ENCODE measurements at places on chromosomes 16 and 17.
A peak's percentile ranks its signal among the peaks of the same experiment; 100 is the strongest.

GRCh38 chr16:22278441-22279230 lies 18.6 kb upstream of the POLR3E start:
- no peak for DNase-seq

GRCh38 chr16:1945559-1946391 lies 2.8 kb upstream of the MSRB1 start:
- DNase-seq, result no peak

DNA sequence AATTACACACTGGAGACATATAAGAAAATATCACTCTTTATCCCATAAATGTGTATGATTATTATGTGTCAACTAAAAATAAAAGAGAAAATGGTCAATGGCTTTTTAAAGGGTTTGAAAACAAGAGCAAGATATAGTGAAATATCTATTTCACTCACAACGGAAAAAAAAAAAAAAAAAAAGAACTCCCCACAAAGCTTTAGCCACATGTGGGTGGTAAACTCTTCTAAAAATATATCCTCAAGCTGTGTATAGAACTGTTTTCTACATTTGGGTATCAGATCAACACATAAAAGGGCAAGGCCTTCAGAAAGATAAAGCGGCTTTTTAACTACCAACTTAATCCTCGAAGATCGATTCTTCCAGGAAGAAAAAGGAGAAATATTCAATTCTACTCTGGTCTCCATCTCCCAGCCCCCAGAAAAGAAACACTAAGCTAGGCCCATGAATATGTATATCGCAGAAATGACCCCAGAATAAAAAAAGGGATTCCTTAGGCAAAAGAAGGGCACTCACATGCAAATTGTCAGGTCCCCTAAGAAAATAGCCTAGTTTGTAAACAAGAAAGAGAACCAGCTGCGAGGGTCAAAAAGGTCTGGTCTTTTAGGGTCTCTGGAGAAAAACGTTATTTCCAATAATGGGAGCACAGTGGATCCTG lies 4.4 kb downstream of the LITAF start:
- DNase-seq, result no peak

- no peak for DNase-seq
Measured at GRCh38 chr17:61353615-61354014, 46.0 kb upstream of the TBX2 start.

GRCh38 chr17:82228278-82228841 lies 482 bp upstream of the SLC16A3 start:
- DNase-seq, result no peak

DNA sequence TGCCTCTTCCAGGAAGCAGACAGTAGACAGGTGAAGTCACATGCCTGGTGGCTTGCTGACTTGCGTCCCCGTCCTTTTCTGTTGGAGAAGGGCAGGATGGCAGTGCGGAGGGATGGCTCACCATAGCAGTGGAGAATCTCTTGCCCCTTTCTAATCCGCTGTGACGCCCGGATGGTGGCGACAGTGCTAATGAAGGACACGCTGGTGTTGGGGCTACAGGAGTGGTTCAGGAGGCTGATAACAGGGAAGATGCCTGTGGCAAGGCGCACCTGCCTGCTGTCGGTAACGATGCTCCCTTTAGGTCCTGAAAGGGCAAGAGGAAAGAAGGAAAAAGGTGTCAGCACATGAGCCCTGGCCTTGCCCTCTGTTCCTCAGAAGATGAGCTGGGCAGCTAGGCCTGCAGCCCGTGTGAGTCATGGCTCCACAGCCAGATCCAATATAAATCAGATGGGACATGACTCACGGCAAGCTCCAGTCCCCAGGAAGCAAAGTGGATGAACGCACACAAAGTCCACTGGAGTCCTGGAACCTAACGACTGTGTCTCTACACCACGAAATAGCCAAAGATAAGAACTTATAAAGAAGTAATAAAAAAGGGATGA lies 25.5 kb downstream of the SERPINF1 start:
- DNase-seq, result peak; percentile 95

DNA sequence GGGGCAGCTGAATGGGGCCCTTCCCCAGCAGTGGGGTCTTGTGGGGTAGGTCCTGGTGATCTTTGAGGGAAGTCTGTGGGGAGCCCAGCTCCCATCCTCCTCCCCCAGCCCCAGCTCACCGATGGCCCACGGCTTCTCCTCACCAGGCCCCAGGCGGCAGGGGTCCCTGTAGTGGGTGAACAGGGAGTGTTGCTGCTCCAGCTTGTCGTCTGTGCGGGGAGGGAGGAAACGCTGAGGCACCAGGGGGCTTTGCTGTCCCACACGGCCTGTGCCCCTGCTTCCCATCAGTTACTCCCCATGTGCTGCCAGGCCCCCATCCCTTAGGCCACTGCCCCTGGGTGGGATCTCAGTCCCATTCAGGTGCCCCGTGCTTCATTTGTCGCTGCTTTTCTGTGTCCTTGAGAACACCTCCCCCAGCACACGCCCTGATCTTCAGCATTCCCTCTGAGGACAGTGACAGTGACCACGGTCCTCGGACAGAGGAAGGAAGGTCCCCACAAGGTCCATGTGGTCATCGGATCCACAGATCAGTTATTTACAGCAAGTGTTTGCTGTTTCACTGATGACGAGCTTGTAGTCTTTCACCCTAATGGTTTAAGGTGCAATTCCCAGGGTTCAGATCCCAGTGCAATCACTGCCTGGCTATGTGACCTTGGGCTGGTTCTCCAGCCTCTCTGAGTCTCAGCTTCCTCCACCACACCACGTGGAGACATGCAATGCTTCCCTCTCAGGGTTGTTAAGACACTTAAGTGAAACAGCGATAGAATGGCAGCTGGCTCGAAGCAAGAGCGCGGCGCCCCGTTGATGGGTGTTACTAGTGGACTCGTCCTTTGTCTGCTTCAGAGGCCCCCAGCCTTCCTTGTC lies 53.1 kb downstream of the PRMT7 start:
- DNase-seq, result no peak

DNA sequence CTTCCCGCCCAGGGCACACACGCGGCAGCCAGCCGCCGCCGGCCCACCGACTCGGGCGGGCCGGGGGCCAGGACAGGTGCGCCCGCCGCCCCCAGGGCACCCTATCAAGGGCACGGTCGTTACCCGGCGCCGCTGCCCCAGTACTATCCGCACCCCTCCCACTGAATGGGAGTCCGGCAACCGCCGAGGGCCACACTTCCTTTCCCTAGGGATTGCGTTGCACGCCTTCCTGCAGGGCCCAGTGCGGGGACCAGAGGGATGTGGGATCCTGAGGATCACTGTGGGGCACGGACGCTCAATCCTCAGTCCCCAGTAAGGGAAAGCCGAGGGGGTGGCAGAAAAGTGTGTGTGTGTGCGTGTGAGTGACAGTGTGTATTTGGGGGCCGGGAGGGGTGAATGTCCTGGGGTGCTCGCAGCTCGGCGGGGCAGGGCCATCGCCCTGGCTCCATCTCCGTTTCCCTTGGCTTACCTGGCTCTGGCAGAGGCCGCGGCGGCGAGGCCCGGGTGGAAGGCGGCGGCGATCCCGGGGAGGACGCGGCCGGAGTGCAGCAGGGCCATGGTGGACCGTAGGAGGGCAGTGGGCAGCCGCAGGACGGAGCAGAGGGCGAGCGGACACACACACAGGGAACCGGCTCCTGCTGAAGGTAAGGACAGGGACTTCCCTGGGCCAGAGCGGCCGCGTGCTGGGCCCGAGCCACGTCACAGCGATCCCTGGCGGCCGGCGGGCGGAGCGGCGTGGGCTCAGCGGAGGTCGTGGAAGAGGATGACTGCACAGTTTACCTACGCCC lies at the start of gene GOT2:
GOT2 (minus strand) TSS at position 646 of the 788 bp plus-strand sequence; CDS start at position 558, 88 bp downstream.
- DNase-seq, result peak; percentile 82

DNA sequence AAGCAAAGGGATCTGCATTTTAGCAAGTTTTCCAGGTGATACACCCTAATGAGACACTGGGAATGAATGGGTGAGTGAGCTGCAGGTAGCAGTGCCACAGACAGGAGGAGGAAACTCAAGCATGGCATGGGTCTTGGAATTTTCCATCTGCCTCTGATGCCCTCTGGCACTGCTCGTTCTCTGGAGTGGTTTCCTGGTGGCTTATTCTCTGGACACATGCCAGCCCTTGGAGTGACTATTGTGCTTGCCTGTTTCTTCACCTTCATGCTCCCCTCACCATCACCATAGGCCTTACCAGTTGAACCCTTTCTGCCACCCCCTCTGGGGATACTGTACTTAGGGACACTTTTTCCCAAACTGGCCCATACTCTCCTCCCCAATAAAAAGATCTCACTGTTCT lies 1.6 kb downstream of the COASY start:
- no peak for DNase-seq

DNA sequence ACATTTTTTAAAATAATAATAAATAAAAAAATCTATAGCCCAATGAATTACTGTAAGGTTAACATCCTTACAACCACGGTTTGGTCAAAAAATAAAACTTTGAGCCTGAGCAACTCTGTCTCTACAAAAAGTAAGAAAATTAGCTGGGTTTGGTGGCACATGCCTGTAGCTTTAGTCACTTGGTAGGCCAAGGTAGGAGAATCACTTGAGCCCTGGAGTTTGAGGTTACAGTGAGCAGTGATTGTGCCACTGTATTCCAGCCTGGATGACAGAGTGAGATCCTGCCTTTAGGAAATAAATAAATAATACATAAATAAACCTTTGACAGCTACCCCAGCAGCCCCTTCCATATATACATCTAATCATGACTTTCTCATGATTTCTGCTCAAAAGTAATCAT lies 26.9 kb upstream of the PHAF1 start:
- DNase-seq, result no peak

DNA sequence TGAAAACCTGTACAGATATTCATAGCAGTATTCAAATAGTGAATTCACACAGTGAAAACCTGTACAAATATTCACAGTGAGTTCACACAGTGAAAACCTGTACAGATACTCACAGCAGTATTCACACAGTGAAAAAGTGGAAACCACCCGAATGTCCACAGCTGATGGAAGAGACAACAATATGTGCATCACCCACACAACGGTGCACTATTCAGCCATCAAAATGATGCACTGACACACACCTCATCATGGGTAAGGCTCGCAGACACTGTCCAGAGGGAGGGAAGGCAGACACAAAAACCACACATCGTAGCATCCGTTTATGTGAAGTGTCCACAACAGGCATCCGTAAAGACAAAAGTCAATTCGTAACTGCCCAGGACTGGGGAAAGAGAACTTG lies 100.9 kb downstream of the VPS53 start:
- no peak for DNase-seq

DNA sequence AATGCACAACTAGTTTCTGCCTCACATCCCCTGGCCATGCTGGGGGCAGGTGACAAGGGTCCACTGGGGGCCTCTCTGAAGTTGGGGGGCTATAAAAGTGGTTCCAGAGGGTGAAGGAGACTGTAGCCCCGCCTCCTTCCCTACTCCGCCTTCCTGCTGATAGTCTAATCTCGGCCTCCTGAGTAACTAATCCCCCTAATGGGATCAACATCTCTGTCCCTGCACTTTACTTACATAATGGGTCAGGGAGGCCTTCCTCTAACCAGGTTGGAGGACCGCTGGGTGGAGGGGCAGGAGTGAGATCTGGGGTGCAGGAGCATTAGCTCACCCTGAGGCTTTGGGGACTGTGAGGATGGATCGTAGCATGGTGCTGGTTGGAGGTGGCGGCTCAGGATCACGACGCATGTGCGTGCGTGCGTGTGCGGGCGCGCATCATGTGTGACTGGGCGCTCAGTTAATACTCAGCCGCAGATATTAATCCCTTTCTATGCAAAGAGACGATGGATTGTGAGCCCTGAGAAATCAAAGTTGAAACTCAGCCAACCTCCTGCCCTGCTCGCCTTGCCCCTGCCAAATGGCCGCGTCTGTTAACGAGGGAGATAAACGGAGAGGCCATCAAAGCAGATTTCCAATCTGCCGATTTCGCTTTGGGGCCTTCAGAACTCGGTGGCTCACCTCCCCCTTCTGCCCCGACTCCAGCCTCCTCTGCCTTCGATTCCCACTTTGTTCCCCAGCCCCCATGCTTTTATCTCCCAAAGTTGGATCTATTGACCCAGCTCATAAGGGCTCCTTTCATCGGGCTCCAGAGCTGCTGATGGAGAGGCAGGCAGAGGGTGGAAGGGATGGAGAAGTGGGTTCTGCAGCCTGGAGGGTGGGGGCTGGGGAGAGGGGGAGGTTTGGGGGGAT lies 107.3 kb downstream of the SDK2 start:
- peak; percentile 24 for DNase-seq

- peak; percentile 37 for DNase-seq
Measured at GRCh38 chr16:19354371-19354770, 63.3 kb upstream of the TMC5 start.

DNA sequence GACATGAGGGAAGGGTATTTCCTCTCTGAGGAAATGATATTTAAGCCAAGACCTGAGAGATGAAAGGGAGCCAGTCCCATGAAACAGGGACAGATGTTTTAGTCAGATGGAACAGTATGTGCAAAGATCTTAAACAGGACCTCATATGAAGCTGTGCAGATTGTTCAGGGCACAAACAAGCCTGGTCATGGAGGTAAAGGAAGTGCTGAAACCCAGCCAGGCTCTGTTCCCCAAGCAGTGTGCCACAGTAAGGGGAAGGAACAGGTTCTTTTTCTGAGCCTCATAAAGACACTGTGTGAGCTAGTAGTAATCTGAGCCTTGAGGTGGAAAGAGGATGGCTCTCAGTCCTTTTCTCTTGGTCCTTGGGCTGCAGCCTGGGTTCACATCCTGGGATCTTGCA lies 159.9 kb downstream of the ANKFN1 start:
- no peak for DNase-seq

DNA sequence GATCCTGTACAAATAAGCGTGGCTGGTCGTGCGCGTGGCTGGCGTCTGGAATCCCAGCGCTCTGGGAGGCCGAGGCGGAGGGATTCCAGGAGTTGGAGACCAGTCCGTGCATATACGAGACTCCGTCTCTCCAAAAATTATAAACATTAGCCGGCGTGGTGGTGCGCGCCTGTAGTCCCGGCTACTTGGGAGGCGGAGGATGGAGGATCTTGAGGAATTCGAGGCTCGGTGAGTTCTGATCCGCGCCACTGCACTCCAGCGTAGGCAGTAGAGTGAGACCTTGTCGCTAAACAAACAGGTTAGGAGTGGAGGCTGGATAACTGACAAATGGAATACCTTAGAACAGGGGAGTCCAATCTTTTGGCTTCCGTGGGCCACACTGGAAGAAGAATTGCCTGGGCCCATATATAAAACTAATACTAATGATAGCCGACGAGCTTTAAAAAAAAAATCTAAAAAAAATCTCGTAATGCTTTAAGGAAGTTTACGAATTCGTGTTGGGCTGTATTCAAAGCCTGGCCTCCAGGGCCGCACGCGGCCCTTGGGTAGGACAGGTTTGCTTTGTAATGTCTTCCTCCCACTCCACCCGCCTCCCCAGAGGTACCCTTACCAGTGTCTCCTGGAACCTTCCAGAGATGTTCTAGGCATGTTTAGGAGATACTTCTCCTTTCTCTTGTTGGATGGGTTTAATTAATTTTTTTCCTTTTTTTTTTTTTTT lies 909 bp upstream of the RSL1D1 start:
- no peak for DNase-seq

GRCh38 chr16:79362300-79362970 lies 238.1 kb downstream of the MAF start:
- no peak for DNase-seq

- no peak for DNase-seq
Measured at GRCh38 chr17:17626151-17626805, 34.8 kb upstream of the PEMT start.

- no peak for DNase-seq
Measured at GRCh38 chr17:66087073-66087472, 104.9 kb downstream of the CEP112 start.
